ENCODE measurements at places on chromosomes 13 and 19.
A peak's percentile ranks its signal among the peaks of the same experiment; 100 is the strongest.

GRCh38 chr13:45700971-45701900 is 884 bp upstream of the CBY2 start:
- DNase-seq = no peak

DNA sequence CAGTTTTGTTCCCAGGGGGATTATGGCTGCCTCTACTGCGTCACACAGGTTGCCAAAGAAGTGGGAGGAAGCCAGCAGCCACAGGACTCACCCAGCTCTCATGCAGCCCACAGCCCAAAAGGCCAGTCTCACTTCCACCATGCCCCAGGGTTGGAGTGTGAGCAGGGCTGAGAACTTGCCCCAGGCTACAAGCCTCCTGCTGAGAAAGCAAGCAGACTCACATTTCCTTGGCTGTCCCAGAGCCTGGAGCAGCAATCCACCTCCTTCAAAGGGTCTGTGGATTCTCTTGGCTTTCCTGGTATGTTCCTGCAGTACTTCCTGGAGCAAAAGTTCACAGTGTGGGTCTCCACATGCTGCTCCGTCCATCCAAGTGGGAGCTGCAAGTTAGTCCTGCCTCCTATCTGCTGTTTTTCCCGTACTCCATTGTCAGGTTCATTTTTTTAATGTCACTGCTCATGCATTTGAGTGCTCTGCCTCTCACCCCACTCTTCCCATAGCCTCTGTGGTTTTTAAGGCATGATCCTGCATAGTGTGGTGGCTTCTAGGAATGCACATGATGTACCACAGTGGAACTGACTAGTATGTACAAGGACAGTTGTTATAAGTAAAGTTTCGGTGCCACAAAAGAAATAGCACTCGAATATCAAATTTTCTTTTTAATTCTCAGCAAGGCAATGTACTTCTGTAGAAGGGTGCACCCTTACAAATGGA is 56.2 kb upstream of the ARHGEF7 start:
- DNase-seq = no peak

- DNase-seq = no peak
These were observed 225.9 kb downstream of the OLFM4 start for GRCh38 chr13:53254500-53254899.

GRCh38 chr19:17951157-17951989 is 15.5 kb upstream of the KCNN1 start:
- DNase-seq = no peak

DNA sequence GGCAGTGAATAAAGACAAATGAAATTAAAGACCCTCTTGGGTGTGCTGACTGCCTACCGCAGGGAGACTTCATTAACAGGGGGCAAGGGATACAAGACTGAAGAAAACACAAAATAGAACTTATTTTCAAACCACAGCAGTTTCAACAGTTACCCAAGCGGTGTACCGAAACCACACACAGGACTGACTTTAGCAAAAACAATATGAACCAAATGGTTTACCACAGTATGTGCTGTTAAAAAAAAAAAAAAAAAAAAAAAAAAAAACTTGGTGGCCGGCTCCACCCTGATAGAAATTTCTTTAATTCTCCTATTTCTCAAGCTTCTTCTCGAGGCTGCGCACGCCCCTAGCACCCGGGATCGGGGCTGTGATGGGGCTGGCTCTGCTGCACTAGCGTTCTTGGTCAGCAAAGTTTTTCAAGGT is 42.6 kb downstream of the KLF2 start:
- no peak for DNase-seq

DNA sequence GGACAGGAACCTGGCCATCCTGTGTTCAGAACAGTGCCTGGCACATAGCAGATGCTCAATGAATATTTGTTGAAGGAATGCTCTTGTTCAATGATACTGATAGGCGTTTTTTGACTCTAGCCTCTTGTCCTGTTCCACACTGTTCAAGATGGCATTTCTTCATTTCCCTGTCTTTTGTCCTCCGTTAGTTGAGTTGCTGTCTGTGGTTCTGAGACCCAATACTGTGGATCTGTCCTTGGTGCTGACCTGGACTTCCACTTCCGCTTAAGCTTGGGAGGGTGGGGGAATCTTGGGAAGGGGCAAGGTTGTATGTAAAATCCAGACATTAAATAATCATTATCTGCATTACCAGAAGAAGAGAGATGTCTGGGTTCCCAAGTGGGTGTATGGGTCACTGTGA is 8.3 kb upstream of the KCNN4 start:
- DNase-seq = no peak

DNA sequence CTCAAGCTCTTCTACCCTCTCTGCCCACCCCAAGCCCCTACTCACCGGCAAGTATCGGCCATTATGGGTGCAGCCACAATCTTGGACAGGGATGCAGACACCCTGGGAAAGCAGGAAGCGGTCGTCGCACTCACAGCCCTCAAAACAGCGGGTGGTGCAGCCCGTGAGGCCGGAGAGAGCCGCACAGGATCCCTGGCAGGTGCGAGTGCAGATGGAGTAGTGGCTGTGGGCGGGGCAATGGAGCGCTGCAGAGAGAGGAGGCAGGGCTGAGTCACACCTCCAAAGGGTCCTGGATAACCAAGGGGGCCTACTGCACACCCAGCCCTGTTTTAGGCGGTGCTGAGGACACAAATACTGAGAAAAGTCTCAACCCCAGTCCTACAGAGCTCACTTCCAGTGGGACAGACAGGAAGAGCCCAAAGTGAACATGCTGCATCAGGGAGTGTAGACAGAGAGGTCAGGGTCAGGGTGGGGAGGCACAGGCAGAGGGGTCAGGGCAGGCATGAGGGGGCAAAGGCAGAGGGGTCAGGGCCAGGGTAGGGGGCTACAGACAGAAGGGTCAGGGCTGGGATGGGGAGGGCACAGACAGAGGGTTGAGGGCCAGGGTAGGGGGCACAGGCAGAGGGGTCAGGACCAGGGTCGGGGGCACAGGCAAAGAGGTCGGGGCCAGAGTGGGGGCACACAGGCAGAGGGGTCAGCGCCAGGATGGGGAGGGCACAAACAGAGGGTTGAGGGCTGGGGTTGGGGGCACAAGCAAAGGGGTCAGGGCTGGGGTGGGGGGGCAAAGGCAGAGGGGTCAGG is 24.2 kb upstream of the FBL start:
- DNase-seq = no peak

DNA sequence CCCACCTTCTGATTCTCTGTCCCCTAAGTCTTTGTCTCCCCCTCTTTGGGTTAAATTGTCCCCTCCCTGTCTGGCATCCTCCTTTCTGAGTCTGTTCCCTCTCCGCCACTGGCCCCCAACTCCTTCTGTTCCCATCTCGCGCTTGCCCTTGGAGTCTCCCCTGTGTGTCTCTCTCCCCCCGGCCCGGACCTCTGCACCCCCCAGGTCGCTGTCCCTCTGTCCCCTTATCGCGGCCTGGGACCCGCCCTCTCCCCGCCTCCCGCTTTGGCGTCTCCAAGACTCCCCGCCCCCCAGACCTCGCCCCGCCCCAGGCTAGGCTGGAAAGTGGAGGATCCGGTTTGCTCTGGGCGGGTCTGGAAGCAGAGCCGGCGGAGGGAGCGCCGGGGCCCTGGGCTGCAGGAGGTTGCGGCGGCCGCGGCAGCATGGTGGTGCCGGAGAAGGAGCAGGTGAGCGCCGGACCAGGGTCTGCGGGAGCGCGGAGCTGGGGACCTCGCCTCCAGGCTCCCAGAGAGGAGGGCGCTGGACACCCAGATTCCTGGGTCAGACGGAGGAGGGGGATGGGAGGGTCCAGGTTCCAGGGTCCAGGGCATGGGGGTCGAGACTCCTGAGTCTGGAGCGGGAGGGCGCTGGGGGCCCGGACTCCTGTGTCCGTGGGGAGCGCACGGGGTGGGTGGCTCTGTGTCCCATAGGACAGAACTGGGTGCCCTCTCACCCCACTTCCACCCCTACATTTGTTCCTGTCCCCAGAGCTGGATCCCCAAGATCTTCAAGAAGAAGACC is at the start of gene TRPM4:
Gene TRPM4 (plus strand): TSS at position 348 of the 780 bp plus-strand sequence. CDS start 75 bp downstream, at position 423.
- peak; percentile 56 for DNase-seq

- no peak for DNase-seq
These were observed 8.9 kb downstream of the HAS1 start for GRCh38 chr19:51714848-51715247.

- no peak for DNase-seq
These were observed 27.4 kb upstream of the ZNF83 start for GRCh38 chr19:52665529-52665928.

- DNase-seq = no peak
These were observed 17.2 kb downstream of the BLOC1S3 start for GRCh38 chr19:45195764-45196163.

- DNase-seq = no peak
These were observed 5.1 kb downstream of the SLC7A9 start for GRCh38 chr19:32864318-32865007.

GRCh38 chr19:48844472-48844871 is 8.2 kb upstream of the HSD17B14 start:
- no peak for DNase-seq

DNA sequence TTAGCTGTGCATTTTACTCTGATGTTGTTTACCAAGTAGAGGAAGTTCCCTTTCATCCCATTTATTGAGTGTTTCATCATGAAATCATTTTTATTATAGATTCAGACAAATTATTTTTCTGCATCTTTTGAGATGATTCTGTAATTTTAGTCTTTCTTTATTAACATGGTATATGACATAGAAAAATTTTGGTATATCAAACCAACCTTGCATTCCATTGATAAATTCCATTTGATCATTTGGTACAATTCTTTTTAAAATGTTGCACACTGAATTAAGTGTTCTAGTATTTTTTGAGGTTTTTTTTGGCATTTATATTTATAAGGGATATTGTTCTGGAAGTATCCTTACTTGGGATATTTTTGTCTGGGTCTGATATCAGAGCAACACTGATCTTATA is 308.4 kb downstream of the DLEU7 start:
- DNase-seq = no peak

DNA sequence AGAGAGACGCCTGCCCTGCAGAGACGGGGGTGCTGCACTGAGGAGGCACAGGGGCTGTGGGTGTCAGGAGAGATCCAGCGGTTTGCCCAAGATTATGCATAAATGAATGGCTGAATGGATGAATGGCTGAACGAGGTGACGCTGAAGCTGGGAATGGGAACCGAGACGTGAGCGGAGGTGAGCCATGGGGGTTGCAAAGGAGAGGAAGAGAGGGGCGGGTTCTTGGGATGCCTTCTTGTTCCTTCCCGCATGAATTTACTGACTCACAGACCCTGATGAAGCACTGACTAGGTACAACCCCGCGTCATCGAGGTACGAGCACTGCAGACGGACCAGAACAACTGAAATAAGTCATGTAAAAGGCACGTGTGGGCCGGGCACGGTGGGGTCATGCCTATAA is 16.7 kb downstream of the DCAF15 start:
- no peak for DNase-seq

DNA sequence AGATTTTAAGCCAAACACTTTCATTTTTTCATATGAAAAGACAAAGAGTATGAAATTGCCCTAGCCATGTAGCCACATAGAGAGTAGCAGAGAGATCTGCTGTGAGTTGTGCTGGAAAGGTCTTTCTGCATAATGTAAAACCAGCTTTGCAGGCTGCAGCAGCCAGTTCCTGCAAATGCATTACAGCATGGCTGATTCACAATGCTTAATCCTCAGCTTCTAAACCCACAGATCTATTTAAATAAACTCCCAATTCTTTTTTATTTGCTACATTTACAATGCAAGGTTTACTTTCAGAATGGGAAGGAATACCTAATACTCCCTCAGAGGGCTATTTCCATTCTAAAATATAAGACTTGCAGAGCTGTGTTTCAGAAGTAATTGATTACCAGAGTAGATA is 185.6 kb upstream of the STARD13 start:
- DNase-seq = no peak

DNA sequence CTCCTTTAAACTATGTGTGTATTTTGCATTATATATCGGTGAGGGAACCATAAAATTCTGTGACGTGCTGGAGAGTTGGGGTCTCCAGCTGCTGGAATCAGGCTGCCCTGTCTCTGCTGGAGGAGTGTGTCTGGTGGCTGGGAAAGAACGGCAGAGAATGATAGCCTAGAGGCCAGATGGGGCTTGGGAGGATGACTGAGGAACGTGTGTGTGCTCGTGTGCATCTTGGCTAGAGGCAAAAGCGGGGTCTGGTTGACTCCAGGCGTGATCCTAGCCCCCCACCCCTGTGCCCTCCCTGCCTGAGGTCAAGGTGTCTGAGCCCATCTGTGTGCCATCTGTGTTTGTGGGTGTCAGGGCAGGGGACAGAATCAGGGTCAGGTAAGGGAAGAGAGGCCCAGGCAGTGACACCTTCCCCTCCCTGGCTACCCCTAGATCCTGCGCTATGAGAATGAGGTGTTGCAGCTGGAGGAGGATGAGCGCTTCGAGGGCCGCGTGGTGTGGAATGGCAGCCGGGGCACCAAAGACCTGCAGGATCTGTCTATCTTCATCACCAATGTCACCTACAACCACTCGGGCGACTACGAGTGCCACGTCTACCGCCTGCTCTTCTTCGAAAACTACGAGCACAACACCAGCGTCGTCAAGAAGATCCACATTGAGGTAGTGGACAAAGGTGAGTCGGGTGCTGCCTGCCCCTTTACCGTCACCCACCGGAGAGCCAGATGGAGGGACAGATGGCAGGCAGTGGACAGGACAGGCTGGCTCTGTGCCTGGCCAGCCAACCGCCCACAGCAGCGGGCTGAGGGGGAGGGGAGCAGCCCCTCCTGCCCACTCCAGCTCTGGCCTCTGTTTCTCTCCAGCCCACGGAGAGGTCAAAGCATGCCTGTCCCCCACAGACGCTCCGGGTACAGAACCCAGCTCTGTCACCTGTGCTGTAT is 3.1 kb downstream of the SCN1B start:
- no peak for DNase-seq

DNA sequence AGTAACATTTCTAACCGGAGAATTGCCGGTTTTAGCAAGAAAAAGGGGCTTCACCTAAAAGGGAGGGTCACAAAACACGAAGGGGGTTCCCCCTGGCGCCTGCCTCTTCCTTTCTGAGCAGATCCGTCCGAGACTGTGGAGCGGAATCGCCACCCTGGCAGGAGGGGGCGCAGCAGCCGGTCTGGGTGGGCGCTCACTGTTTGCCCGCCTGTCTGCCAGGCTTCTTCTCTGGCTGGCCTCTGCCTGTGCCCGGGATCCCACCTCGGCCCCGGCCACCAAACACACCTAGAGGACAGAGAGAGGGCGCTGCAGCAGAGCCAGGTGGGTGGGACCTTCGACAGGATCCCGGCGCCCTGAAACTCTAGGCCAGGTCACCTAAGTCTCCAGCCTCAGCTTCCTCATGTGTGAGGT is 15.6 kb downstream of the LSM4 start:
- no peak for DNase-seq

DNA sequence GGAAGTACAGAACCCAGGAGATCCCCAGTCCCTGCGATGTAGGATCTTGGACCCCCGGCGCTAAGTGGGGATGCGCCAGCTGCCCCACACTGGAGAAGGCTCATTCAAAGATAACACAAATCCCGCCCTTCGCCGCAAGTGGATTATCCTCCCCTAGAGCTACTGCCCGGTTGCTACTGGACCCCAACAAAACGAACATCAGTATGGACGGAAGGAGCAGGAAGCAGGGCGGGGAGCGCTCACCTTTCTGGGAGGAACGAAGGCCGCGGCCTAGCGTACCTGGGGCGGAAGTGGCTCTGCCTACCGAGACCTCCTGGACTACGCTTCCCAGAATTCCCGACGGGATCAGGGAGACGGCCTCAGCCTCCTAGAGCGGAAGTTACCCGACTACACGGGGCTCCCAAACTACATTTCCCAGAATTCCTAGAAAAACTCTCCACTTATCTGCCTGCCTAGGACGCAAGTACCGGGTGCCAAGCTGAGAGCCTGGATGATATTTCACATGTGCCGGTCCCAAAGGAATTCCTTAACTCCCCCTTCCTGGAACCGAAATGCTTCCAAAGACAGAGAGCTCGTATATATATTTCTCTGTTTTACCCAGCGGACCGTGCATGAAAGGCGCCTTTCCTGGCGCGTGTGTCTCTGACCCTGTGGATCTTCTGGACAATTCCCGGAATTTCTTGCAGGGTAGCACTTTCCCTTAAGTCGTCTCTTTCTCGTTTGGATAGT is at the start of gene ZNF112:
Gene ZNF112 (minus strand): TSS at position 298 of the 729 bp plus-strand sequence. CDS start 16,141 bp downstream, outside the sequence.
- DNase-seq = no peak

Data from activated T-cell treated with anti-CD3 and anti-CD28 coated beads for 48 hours (primary cell).